ENCODE measurements at places on chromosomes 12 and 14.

- DNase-seq = no peak
Observed at GRCh38 chr12:54431911-54432814, 13.1 kb upstream of the ITGA5 start.

- no peak for DNase-seq
Observed at GRCh38 chr12:2283916-2284315, 231.1 kb downstream of the CACNA1C start.

DNA sequence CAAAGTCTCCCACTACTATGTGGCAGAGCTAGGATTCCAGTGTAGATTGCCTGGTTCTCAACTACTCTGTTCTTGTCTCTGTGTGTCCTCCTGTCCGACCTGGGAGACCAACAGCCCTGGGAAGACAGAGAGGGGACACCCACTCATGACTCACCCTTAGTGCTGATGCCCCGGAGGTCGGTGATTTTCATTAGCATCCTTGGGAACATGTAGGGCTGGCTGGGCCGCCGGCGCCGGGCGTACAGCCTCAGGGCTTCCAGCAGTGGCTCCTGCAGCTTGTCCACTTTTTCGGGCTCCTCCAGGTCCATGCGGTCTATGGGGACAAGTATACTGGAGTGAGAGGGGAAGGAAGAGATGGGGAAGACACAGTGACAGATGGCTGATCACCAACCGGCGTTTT is 5.9 kb upstream of the ITGB7 start:
- no peak for DNase-seq

DNA sequence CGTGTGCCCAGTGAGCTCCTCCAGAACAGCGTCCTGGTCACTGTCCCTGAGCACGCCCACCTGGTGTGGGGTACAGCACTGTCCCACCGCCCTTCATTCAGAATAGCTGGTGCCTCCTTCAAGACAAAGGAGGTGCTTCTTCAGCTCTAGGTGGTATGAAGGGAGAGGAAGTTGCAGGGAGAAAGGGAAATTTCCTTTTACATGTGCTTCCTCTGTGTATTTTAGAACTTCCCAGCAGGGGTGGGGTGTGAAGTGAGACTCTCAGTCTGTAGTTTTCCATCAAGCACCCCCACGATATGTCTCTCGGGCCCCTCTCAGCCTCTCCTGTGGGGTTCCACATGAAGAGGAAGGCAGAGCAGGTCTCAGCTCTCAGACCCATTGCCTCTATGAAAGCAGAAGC is 1.2 kb upstream of the SLC6A12 start:
- no peak for DNase-seq

Data from cerebellar cortex (tissue), 1 donor.